ENCODE measurements at places on chromosomes 6 and 20.

DNA sequence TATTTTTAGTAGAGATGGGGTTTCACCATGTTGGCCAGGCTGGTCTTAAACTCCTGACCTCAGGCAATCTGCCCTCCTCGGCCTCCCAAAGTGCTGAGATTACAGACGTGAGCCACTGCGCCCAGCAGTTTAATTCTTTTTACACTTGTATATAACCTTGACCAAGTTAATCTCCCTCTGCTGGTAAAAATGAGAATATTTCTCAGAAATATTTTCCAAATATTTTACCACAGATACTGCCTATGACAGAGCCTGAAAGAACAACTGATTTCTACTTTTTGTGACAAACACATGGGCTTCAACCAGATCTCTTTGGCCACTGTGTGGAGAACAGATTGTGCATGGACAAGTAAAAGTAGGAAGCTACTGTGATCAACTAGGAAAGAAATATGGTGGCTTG is 21.2 kb upstream of the NHSL1 start:
- DNase-seq = no peak

DNA sequence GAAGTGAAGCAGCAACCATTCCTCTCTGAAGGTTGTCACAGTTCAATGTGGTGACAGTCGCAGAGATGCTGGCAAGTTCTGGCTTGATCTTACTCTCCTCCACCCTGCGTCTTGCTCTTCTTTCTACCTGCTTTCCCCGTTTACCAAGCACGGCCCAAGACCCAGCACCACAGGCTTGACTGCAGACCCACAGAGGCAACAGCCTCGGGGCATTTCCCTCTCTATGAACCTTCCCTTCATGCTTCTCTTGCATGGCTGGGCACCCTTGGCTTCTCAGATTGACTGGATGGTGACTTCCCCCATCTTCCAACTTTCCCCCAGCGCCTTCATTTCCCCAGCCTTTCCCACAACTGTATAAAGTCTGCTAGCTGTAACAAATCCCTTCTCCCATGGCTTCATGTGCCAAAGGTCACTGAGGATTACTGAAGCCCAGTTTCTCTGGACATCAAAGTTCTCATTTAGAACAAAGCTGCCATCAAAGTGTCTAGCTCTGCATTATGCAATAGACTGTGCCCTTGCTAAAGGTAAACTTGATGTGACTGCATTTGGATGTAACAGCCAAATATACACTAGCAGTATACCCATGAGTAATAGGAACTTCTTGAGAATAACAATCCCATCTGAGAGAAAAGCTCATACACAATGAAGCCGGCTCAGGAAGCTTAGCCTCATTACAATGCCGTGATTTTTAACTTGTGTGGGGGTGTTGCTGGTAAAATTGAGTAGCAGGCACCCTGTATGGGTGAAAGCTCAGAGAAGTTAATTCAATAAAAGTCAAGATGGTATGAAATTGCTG is 723.1 kb upstream of the FLRT3 start:
- no peak for DNase-seq

DNA sequence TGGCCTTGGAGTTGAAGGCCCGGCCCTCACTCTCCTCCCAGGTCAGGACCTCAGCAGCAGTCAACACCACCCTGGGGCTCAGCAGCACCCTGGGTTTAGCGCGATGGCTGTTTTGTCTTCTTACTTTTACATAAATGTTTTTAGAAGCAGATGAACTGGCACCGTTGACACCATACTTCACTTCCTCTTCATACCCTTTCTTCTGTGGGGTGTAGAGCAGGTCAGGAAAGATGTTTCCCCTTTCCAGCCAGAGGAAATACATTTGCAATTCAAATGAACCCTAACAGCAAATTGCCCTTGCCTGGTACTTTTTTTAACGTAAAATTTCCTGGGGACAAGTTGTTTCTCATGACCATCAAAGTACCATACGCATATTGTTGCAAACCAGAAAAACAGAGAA is 54.7 kb upstream of the SNX9 start:
- no peak for DNase-seq

- DNase-seq = no peak
These were observed 6.9 kb upstream of the ZBTB12 start for GRCh38 chr6:31908791-31909190.

DNA sequence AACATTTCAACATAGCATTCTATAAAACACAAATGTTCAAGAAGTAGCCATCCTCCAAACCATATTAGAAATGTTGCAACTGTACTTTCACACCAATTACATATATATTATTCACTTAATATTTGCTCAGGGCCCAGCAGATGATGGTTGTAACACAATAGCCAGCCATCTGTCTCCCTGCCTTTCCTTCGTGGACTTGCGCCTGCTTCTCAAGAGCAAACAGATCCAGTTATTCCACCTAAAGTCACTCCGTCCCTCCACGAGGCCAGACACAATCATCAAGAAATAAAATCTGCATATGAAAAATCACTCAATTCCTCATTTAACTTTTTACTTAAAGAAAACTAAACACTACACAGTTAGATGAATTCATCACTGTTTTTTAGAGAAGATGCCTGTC is 160.4 kb downstream of the RALGAPA2 start:
- no peak for DNase-seq

DNA sequence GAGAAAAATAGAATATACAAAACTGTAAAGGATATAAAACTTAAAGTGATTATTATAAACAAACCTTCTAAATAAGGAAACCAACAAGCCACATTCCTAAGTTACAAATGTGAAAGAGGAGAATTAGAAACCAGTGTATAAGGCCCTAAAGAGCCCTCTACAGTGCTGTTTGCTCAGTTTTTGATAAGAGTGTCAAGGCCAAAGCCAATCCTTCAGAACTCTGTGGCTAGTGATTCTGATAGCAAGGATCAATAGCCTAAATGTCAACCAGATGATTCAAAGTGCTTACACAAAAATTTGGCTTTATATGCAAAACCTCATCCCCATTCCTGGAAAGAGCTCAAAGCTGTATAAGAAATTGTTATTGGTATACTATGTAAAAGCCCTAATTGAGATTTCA is 104.6 kb upstream of the HTR1E start:
- DNase-seq = no peak

GRCh38 chr20:8534368-8535160 is 402.5 kb downstream of the PLCB1 start:
- DNase-seq = no peak

GRCh38 chr6:116449565-116449964 is 11.6 kb upstream of the CALHM6 start:
- DNase-seq = no peak

DNA sequence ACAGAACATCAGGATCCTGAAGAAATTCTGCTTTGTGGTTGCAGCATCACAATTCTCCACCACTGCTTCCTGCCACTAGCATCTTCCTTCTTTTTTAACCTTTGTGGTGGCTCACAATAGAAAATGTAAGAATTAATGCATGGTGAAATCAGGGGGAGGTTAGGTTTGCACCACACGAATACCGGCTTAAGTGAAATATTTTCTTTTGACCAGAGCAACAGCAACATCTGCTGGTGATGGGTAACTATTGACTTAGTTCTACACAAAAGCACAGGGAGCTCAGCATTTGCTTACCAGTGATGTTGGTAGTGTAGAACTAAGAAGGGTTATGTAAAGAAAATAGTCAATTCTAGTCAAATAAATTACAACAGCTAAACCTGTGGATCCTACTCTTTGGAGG is 280.5 kb downstream of the SYNE1 start:
- DNase-seq = no peak

DNA sequence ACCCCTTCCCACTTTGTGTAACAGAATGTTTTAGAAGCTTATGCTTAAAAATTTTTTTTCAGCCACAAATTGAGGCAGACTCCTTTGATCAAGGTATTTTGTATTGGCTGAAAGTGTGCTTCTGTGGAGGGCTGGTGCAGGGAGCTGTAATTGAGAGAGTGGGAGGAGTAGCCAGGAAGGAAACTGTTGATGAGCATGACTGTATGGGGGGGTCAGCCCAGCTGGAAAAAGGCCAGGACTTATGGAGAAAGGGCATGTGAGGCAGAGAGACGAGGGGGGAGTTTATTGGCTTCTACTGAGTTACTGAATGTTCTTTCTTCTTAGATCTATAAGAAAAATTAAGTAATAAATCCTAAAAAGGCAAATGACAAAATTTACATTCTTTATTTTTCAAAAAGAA is 13.4 kb downstream of the RFPL4B start:
- no peak for DNase-seq

- no peak for DNase-seq
These were observed 30.8 kb downstream of the LAMA5 start for GRCh38 chr20:62336329-62336728.

- no peak for DNase-seq
These were observed 555 bp downstream of the BPIFA1 start for GRCh38 chr20:33236351-33236750.

DNA sequence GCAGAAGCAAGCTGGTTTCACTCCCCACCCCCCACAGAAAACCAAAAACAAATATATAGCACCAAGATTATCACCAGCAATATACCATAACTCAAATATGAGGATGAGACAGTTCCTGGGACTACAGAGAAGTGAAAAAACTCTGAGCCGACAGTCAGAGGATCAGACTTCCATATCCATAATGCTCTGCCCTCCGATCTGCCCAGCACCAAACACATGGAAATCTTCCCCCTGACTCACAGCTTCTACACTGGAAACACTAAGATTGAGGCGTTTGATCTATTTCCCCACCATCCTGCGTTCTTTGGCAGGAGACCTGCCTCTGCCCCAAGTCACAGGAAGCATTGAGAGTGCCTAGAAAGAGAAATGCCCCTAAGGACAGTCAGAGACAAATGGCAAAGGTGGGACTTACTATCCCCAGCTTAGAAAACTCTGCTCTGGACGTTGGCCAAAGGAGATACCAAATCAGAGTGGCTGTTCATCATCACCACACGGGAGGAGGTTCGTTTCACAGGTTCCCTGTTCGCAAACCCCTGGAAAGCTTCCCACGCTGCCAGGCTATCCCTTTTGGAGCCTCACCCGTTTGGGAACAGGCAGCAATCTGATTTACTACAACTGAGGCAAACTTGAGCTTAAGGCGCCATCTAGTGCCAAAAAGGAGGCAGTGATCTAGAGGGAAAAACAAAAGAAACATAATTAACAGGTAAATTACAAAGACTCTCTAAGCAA is 48.7 kb upstream of the SRSF6 start:
- peak; percentile 16 for DNase-seq

DNA sequence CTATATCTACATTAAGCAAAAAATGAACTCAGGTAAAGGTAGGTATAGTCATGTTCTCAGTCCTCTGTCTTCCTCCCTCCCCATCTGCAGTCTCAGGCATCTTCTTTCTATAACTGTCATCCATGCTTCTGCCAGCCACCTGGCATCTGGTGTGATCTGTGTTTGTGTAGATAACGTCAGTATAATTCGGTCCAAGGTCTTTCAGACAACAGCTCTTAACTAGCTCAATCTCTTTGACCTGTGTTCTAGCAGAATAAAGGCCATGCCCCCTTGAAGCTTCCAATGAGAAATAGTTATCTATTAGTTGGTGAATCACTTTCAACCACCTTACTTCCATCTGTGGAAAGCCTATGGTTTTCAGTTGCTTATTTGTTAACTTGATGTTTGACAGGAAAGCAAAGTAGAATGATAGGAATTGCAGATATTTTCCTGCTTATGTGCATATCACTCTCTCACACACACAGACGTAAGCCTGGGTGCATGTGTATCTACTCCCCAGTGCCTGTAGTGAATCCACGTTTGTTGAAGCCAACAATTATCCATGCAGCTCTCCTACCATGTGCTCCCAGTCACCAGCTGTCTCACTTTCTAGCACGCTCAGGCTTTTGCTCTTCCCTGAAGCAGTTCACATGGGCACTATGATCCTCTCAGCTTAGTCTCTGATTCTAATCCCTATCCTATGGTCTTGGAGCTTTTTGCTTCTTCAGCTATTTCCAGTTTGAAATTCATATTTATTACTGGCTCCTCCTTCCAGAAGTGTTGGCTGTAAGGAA is 433.7 kb upstream of the MANEA start:
- DNase-seq = no peak

DNA sequence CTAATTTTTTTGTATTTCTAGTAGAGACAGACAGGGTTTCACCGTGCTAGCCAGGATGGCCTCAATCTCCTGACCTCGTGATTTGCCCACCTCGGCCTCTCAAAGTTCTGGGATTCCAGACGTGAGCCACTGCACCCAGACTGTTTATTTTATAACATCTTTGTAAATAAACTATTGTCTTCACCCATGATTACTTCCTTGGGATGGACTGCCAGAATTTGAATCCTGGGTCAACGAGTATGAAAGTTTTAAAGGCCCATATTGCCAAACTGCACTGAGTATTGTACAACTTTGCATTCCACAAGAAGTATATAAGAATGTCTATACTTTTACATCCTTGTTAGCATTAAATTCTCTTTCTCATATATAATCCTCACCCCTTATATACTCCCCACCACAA is 38.6 kb downstream of the ZHX3 start:
- DNase-seq = no peak

- no peak for DNase-seq
These were observed 644.9 kb upstream of the AGPAT4 start for GRCh38 chr6:161918628-161919205.

DNA sequence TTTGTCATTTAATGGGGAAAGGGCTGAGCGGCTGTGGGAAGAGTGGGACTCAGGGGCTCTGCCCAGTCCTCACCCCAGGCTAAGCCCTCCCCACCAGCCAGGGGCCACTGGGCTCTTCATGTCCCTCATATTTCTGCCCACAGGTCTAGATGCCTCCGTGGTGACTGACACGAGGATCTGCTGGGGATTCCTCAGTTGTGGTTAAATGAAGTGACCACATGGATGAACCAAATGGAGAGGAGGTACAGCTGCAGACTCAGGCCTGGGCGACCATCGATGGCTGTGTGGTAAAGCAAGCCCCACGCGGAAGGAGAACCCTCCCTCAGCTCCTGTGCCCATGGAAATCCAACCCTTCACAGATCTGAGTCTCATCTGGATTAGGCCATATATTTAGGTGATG is 29.4 kb downstream of the RAET1L start:
- no peak for DNase-seq

- DNase-seq = no peak
These were observed 92.9 kb downstream of the VEGFA start for GRCh38 chr6:43862925-43863324.

DNA sequence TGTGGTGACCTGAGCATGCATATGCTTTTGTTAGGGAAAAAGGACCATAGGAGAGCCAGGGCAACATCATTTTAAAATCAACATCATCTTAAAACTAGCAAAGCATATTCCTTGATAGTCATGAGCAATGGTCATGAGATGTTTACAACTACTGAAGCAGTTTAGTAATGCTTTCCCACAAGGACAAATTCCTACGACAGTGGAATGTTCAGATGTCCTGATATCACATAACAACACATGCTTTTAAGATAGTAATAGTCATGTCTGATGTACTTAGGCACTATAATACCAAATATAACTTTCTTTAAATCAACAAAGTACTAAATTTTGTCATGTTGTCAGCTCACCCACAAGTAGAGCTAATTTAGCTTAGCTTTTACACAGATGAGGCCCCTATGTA is 370.3 kb downstream of the HTR1B start:
- DNase-seq = no peak

GRCh38 chr20:36854348-36855240 is 21.3 kb upstream of the TLDC2 start:
- DNase-seq = no peak

GRCh38 chr6:98454809-98455322 is 379.5 kb upstream of the POU3F2 start:
- no peak for DNase-seq

Measured in NCI-H1048 (cell line).